ENCODE measurements at places on chromosomes 6 and 20. TPM values are rescaled to one million over a fixed set of nuclear protein-coding genes. Genes with fewer than 3 reads are reported as not detected.
A peak's percentile ranks its signal among the peaks of the same experiment; 100 is the strongest.

The PSORS1C2 gene
- not detected for polyA plus RNA-seq

The ANGPT4 gene
- 0.14 TPM for polyA plus RNA-seq

The IRAK1BP1 gene
- polyA plus RNA-seq, result 0.03 TPM

The EEF1A2 gene
- not detected for polyA plus RNA-seq

The UBD gene
- polyA plus RNA-seq, result 0.15 TPM

GRCh38 chr6:25620391-25620790 lies 31.6 kb upstream of the SCGN start:
- no peaks in the 10 kb centered on the region for H3K36me3 ChIP-seq
- DNase-seq, result no peak
- peaks cover 15% of the 10 kb centered on the region for H3K4me1 ChIP-seq
- no peak overlapping the region for H3K4me3 ChIP-seq
- H3K27ac ChIP-seq, result no peak overlapping the region

DNA sequence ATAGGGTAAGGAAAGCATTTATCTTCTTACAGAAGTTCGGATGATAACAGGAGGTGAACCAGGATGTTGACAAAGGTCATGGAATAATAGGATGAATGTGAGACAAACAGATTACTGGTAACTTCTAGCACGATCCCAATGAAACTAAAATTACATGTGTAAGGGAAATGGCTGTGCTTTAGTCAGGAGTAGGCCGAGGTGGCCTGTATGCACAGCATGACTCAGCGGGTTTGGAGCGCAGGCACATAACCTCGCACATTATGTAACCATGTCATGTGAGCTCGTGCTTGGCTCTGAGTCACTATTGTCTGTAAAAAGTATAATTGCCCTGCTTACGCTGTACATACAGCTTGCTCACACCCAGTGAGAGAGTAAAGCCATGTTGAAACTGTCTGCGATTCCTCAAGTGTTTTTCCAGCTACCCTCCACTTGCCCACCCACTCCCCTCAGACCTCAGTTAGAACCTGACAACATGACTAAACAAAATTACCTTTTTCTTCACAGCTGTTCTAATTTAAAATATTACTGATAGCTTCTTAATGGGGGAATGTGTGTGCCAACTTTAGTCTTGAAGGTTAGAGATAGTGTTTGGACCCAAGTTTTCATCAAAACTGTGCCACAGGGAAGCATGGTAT lies 8.2 kb downstream of the CYB5R4 start:
- DNase-seq, result peak; percentile 98
- peaks cover 15% of the 10 kb centered on the region for H3K4me1 ChIP-seq
- no peaks in the 10 kb centered on the region for H3K27me3 ChIP-seq
- peak overlapping the region; percentile 91 for H3K27ac ChIP-seq
- no peak overlapping the region for H3K4me3 ChIP-seq

DNA sequence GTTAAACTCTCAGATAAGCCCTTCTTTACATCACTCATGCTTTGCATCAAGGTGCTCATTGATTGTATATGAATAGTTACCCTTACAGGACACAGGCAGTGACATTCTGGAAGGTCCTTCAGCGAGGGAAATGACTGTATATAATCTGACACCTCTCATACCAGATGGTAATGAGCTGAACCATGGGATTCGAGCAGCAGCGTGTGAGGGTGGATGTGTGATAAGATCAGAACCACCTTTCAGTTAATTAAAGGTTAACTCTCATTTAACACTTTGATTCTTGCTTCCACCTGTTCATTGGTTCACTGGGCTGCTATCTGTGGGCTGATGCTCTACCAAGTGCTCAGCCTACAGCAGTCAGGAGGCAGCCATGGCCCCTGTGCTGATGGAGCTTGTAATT lies 24.2 kb downstream of the NEDD9 start:
- peaks cover 6% of the 10 kb centered on the region for H3K36me3 ChIP-seq
- no peak overlapping the region for H3K27ac ChIP-seq
- H3K27me3 ChIP-seq, result no peaks in the 10 kb centered on the region
- H3K4me1 ChIP-seq, result peaks cover 58% of the 10 kb centered on the region

- H3K27me3 ChIP-seq, result no peaks in the 10 kb centered on the region
- DNase-seq, result no peak
- H3K27ac ChIP-seq, result no peak overlapping the region
- H3K4me3 ChIP-seq, result no peak overlapping the region
- H3K4me1 ChIP-seq, result no peaks in the 10 kb centered on the region
Observed at GRCh38 chr6:16292942-16293341, 54.6 kb downstream of the GMPR start.

- no peaks in the 10 kb centered on the region for H3K4me1 ChIP-seq
- no peak for DNase-seq
- no peaks in the 10 kb centered on the region for H3K36me3 ChIP-seq
- no peak overlapping the region for H3K27ac ChIP-seq
- H3K27me3 ChIP-seq, result no peaks in the 10 kb centered on the region
Observed at GRCh38 chr6:20708367-20709124, 174.3 kb downstream of the CDKAL1 start.

GRCh38 chr6:71474942-71475341 lies 186.3 kb downstream of the OGFRL1 start:
- H3K4me3 ChIP-seq, result no peak overlapping the region
- H3K27ac ChIP-seq, result no peak overlapping the region
- H3K4me1 ChIP-seq, result no peaks in the 10 kb centered on the region

GRCh38 chr20:7375905-7376304 lies 564.4 kb downstream of the HAO1 start:
- no peaks in the 10 kb centered on the region for H3K4me1 ChIP-seq
- DNase-seq, result peak; percentile 3
- H3K36me3 ChIP-seq, result no peaks in the 10 kb centered on the region
- H3K27me3 ChIP-seq, result no peaks in the 10 kb centered on the region
- no peak overlapping the region for H3K27ac ChIP-seq

GRCh38 chr20:34986311-34987287 lies 30.9 kb downstream of the MYH7B start:
- H3K36me3 ChIP-seq, result no peaks in the 10 kb centered on the region
- no peak overlapping the region for H3K27ac ChIP-seq
- H3K4me1 ChIP-seq, result no peaks in the 10 kb centered on the region
- H3K4me3 ChIP-seq, result no peak overlapping the region

DNA sequence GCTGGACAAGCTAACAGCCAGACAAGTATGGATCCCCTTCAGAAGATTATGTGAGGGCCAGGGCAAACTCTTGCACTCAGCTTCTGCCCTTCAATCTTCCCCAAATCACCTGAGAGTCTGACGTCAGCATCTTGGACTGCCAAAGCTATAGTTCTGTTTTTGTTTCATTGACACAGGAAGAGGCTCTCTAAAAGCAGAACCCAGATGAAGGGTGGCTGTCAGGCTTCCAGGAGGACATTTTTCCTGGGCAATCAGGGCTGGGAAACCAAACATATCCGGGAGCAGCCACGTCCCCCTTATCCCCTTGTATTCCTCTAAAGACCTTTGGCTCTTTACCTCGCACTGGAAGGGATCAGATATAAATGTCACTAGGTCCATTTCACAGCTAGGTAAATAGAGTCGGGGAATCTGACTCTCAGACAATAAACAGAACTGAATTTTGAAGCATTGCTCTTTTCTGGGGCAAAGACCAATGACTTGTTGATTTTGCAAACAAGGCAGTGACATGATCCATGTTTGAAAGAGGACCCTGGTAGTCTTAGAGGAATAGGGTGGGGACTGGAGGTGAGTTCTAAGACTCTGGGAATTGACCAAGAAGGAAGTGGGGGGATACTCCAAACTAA lies 13.3 kb downstream of the MAFB start:
- no peaks in the 10 kb centered on the region for H3K36me3 ChIP-seq
- no peak overlapping the region for H3K27ac ChIP-seq
- H3K4me1 ChIP-seq, result peaks cover 27% of the 10 kb centered on the region
- H3K27me3 ChIP-seq, result peaks cover 10% of the 10 kb centered on the region
- DNase-seq, result peak; percentile 31
- no peak overlapping the region for H3K4me3 ChIP-seq

GRCh38 chr6:34022250-34022872 lies 123.5 kb downstream of the GRM4 start:
- no peak for DNase-seq
- H3K36me3 ChIP-seq, result no peaks in the 10 kb centered on the region
- no peak overlapping the region for H3K27ac ChIP-seq
- H3K4me3 ChIP-seq, result no peak overlapping the region

DNA sequence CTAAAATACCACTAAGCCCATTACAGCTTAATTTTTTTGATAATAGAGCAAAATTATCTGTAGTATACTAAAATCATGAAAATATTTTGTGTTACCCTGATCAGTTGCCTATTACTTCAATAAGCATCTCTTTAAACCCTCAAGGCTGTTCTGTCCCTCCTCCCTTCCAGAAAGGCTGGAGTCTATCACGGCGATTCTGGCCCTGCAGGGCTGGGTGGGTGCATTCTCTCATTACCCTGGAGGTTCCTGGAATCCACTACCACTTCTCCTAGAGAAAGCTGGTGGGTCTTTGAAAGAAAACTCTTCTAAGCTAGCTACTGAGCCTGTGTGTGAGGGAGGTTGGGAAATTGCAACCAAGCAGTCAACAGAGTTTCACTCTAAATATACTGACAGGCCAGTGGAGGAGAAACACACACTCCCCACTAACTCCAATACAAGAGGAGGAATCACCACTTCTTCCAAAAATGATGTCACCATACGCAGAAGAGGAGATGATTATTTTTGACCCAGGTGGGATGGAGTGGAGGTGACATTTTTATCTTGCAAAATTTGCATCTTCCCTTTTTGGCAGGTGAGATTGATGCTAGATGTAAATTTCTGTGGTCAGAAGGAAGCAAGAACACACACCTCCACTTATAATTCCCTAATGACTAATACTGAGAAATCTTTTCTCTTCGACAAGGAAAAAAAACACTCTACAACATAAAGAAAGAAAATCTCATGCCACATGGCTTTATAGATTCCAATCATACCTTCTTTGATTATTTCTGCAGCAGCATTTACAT lies 182.3 kb upstream of the PHACTR1 start:
- H3K4me1 ChIP-seq, result no peaks in the 10 kb centered on the region
- no peak overlapping the region for H3K27ac ChIP-seq
- no peaks in the 10 kb centered on the region for H3K36me3 ChIP-seq
- no peak overlapping the region for H3K4me3 ChIP-seq
- no peaks in the 10 kb centered on the region for H3K27me3 ChIP-seq
- no peak for DNase-seq

Data from CD14-positive monocyte (primary cell).